ENCODE measurements at places on chromosomes 11 and 22.
A peak's percentile ranks its signal among the peaks of the same experiment; 100 is the strongest.

DNA sequence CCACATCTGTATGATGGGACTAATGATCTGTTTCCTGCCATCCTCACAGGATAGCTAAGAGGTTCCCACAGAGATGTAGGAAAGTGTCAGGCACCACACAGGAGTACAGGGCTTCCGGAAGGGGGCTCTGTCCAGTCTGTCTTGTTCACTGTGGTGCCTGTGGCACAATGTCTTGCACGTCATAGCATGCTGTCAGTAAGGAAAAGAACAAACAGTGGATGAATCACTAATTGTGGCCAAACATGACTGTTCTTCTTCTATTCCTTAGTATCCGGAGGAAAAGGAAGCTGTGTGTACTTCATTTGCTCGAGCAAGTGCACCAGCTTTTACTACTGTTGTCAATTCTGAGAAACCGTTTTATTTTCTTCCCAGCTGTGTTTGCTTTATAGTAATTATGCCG is 73.4 kb upstream of the YWHAH start:
- no peak for DNase-seq

DNA sequence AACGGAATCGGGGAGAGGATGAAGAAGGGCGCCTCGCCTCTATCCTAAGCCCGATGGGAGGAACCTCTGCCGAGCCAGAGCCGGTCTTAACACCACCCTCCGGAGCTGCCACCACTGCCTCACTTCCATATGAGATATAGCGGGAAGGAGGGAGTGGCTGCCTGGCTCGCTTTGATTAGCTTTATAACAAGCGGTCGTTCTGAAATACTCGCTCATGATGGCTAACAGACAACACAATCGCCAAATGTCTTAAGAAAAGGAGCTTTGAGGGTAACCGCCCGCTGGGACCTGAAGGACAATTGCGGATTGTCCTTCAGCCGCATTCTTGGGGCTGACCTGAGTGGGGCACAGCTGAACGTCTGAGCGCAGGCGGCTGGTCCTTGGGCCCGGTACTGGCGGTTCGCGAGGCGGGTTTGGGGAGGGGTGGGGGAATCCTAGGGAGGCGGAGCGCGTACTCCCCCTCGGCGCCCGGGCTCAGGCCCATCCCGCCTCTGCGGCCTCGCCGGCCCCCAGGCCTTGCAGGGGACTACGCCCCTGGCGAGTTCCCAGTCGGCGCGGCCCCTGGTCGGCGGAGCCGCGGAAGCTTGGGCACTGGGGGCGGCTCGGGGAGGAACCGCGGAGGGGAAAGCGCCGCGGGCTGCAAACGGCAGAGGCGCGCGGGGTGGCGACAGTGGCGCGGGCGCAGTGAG is at the start of gene PLAAT5:
PLAAT5 (minus strand) TSS at position 617 of the 689 bp plus-strand sequence; CDS start at position 484, 133 bp downstream.
- DNase-seq, result peak; percentile 48

- DNase-seq, result no peak
These were observed at the start of gene KCNK7 for GRCh38 chr11:65595543-65596281. Gene KCNK7, minus strand, starts transcription at chr11:65595800. Its CDS starts 28 bp downstream, at chr11:65595772.

- DNase-seq, result no peak
These were observed 161.5 kb upstream of the ARHGAP42 start for GRCh38 chr11:100525635-100526034.

All from heart right ventricle (tissue), 16 donors.